ENCODE measurements at places on chromosomes 16 and 17. TPM values are rescaled to one million over a fixed set of nuclear protein-coding genes. Genes with fewer than 3 reads are reported as not detected.

The MEIOB gene
- total RNA-seq = 0.14 TPM

The OR1A1 gene
- not detected for total RNA-seq

The TBC1D3D gene
- 6.6 TPM for total RNA-seq

The KRTAP2-1 gene
- not detected for total RNA-seq

The HOXB5 gene
- total RNA-seq = not detected

The ATP2A1 gene
- 2.8 TPM for total RNA-seq

The HSPB9 gene
- 0.11 TPM for total RNA-seq

The TOX3 gene
- not detected for total RNA-seq

DNA sequence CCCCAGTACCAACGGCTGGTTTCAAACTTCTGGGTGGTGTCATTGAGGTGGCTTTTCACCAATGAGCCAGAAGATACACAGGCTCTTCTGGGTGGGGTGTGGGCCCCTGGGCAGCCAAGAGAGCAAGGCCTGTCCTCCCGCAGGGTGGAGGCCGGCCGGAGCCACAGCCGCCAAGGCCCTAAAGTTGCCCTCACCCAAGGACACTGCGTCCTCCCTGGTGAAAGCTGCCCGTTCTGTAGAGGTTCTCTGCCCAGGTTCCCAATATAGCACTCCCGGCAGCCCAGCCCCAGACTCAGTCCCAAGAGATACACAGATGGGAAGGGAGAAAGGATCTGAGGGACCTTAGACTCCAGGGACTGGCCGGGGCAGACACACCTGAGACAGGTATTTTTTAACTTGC lies 10.7 kb upstream of the CACNG1 start:
- no peak overlapping the region for H3K4me3 ChIP-seq
- peaks cover 7% of the 10 kb centered on the region for H3K4me1 ChIP-seq
- H3K36me3 ChIP-seq = no peaks in the 10 kb centered on the region
- no peak overlapping the region for H3K27ac ChIP-seq
- H3K27me3 ChIP-seq = peaks cover 6% of the 10 kb centered on the region

GRCh38 chr17:40017422-40018080 lies 2.3 kb downstream of the CSF3 start:
- no peak overlapping the region for H3K4me3 ChIP-seq
- no peak for DNase-seq
- no peaks in the 10 kb centered on the region for H3K27me3 ChIP-seq
- no peak overlapping the region for H3K27ac ChIP-seq
- H3K4me1 ChIP-seq = no peaks in the 10 kb centered on the region
- H3K36me3 ChIP-seq = peaks cover 15% of the 10 kb centered on the region

- peaks cover 12% of the 10 kb centered on the region for H3K4me1 ChIP-seq
- DNase-seq = peak; percentile 32
- H3K36me3 ChIP-seq = peaks cover 7% of the 10 kb centered on the region
Observed at GRCh38 chr16:89575247-89576152, at the start of gene CPNE7. Gene CPNE7 (plus strand): TSS chr16:89575758. CDS start chr16:89575898, 140 bp downstream.

DNA sequence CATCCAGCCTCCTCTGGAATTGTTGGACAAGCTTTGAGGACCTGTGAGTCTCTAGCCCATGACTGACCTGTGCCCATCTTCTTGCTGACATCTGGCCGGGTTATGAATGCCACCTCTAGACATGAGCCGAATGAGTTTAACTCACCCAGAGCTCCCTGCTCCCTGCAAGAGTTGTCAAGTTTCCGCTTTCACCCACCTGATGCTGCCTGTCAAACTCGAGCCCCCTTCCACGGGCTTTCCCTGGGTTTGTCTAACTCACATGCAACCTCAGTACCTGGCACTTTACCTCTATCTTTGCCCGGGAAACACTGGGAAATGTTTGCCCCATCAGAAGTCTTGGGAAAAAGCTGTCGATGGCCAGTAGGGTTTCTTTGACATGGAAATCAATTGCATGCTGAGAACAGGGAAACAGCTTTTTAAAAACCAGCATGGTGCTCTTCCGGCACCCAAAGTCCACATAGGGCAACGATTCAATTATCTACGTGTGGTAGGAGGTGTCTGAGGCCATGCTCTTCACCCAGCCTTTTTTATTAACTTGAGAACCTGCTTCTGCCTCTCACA lies 33.8 kb upstream of the DNAH17 start:
- no peak for DNase-seq
- H3K36me3 ChIP-seq = no peaks in the 10 kb centered on the region
- H3K27ac ChIP-seq = no peak overlapping the region
- no peaks in the 10 kb centered on the region for H3K4me1 ChIP-seq
- no peak overlapping the region for H3K4me3 ChIP-seq

- H3K4me1 ChIP-seq = no peaks in the 10 kb centered on the region
- H3K27me3 ChIP-seq = no peaks in the 10 kb centered on the region
- no peak for DNase-seq
- H3K36me3 ChIP-seq = no peaks in the 10 kb centered on the region
Observed at GRCh38 chr17:71828182-71828596, 292.6 kb upstream of the SOX9 start.

- no peaks in the 10 kb centered on the region for H3K4me1 ChIP-seq
- H3K27ac ChIP-seq = no peak overlapping the region
- no peak overlapping the region for H3K4me3 ChIP-seq
- peaks cover 5% of the 10 kb centered on the region for H3K27me3 ChIP-seq
Observed at GRCh38 chr17:20779521-20779920, 200.0 kb downstream of the CDRT15L2 start.

- peaks cover 52% of the 10 kb centered on the region for H3K4me1 ChIP-seq
- peak; percentile 27 for DNase-seq
- peak overlapping the region; percentile 80 for H3K27ac ChIP-seq
- no peaks in the 10 kb centered on the region for H3K27me3 ChIP-seq
- H3K36me3 ChIP-seq = peaks cover 8% of the 10 kb centered on the region
Observed at GRCh38 chr17:80585890-80586845, 41.5 kb downstream of the RPTOR start.

GRCh38 chr17:79907217-79907715 lies 68.0 kb upstream of the CBX4 start:
- no peaks in the 10 kb centered on the region for H3K36me3 ChIP-seq
- no peak for DNase-seq
- no peaks in the 10 kb centered on the region for H3K4me1 ChIP-seq
- H3K4me3 ChIP-seq = no peak overlapping the region

DNA sequence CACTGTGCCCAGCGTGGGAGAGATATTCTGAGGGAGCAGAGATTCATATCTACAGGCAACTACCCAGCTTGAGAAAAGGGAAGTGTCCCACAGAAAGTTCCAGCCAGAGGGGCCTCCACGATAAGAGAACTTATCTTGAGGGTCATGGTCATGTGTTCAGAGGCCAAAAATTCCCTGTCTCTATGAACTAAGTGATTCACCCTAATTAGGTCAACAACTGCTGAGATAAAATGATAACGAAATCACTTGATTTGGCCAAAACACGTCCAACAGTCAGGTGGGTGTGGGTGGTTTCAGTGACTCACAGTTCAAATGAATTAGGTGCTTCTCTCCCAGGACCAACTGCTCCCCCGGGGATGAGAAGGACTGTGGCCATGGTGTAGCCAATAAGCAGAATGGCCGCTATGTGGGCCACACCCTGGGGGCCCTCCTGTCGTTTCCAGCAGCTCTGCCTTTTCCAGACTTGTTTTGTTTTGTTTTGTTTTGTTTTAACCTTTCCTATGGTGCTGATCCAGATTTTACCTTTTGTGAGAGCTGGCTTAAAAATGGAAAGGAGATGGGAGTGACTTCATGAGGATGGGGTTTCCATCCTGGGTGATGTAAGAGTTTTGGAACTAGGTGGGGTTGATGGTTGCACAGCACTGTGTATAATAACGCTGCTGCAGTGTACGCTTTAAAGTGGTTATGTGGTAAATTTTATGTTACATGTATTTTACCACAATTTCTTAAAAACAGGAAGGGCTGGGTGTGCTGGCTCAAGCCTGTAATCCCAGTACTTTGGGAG lies 8.7 kb downstream of the DNAI2 start:
- H3K36me3 ChIP-seq = no peaks in the 10 kb centered on the region
- H3K27me3 ChIP-seq = no peaks in the 10 kb centered on the region
- DNase-seq = peak; percentile 77
- peaks cover 44% of the 10 kb centered on the region for H3K4me1 ChIP-seq

- peaks cover 5% of the 10 kb centered on the region for H3K36me3 ChIP-seq
- DNase-seq = peak; percentile 44
- H3K4me1 ChIP-seq = peaks cover 11% of the 10 kb centered on the region
- H3K27ac ChIP-seq = peak overlapping the region; percentile 60
- H3K27me3 ChIP-seq = no peaks in the 10 kb centered on the region
Observed at GRCh38 chr17:42969001-42969581, 4.8 kb upstream of the AARSD1 start.

DNA sequence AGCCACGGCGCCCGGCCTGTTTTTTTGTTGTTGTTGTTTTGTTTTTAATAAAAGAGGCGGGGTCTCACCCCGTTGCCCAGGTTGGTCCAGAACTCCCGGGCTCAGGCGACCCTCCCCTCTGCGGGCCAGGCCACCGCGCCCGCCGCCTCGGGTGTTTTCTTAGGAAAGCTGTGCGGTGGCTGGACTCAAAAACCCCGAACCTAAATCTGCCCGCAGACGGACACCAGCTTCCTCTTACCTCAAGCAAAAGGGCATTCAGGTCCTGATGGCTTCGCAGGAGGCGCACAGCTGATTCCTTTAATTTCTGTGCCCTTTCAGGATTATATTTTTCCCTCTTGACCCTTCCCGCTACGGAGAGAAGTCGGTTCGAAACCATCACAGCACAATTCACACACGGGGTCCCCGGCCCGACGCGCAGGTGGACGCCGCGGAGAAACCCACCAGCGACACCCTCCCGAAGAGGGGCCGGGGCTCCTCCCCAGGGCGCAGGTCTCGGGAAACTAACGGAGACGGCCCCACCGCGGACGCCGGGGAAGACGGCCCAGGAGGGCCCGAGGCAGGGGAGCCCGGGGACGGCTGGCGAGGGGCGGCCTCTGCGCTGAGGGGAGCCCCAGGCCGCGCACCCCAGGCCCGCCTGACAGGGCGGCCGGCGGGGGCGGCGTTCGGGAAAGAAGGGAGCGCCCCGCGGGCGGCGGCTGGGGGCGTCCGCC lies 653 bp downstream of the FANCA start:
- DNase-seq = peak; percentile 43
- H3K4me3 ChIP-seq = peak overlapping the region; percentile 89
- peaks cover 44% of the 10 kb centered on the region for H3K4me1 ChIP-seq
- H3K27me3 ChIP-seq = no peaks in the 10 kb centered on the region
- H3K36me3 ChIP-seq = peaks cover 22% of the 10 kb centered on the region
- peak overlapping the region; percentile 67 for H3K27ac ChIP-seq

DNA sequence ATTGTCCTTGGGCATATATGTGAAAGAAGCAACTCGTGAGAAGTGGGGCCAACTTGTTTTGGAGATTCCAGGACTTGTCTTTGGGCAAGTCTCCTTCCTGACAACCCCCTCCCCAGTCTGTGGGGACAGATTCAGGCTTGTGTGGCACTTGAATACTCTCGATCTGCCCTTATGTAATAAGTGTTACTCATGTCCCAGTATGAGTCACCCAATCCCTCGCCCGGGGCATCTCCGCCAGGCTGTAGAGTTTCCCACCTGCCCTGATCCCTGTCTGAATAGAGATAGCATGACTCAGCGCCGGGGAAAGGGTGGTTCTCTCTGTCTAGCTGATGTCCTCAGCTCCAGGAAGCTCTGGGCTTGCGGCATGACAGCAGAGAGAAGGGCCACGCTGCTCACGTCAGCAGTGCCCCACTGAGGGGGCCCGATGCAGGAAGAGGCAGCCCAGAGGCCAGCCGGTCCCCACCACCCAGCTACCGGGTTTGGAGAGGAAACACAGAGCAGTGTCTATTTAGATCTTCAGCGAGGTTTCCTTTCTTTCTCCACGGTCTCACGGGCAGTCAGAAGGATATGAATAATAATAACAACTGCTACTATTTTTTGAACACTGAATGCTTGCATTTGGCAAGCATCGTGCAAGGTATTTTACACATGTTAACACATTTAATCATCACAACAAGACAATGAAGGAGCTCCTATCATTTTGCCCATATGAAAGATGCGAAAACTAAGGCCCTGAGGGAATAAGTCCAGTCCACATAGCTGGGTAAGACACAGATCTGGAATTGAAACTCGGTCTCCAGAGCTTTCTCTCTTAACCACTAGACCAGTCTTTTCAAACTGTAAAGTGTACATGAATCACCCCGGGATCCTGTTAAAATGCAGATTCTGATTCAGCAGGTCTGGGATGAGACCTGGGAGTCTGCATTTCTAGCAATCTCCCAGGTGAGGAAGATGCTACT lies 426.7 kb upstream of the MAF start:
- H3K36me3 ChIP-seq = no peaks in the 10 kb centered on the region
- H3K4me3 ChIP-seq = peak overlapping the region; percentile 18
- peak overlapping the region; percentile 53 for H3K27ac ChIP-seq
- peaks cover 9% of the 10 kb centered on the region for H3K4me1 ChIP-seq
- H3K27me3 ChIP-seq = peaks cover 5% of the 10 kb centered on the region
- DNase-seq = peak; percentile 81

Measured in activated CD4-positive, alpha-beta T cell treated with anti-CD3 and anti-CD28 coated beads for 36 hours (primary cell).